NCI-H146 (cell line): ENCODE measurements at places on chromosomes 5 and 9.

DNA sequence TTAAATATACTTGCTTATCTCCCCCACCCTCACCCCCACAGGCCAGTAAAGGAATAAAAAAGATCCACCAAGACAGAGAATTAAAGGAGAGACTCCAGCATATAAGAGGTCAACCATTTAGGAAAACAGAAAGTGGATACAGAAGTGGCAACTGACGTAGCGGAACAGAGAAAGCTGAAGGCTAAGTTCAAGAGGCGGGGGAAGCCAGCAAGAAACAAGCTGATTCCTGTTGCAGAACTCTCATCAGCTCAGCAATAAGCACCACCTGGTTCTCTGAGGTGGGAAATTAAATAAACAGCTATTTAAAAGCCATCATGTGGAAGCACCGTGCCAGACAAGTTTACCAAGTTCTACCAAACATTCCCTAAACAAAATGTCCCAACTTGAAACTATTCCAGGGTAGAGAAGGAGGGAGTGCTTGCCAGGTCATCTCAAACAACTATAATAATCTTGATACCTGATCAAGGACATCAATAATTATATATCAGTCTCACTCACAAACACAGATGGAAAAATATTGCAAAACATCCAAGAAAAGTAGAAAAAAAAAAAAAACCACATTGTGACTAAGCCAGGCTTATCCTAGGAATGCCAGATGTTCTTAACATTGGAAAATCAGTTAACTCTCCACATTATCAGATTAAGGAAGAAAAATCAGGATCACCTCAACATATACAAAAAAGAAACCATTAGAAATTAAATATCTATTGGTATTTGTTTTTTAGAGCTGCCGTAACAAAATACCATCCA lies 7.3 kb upstream of the ARL15 start:
- no peak for DNase-seq

DNA sequence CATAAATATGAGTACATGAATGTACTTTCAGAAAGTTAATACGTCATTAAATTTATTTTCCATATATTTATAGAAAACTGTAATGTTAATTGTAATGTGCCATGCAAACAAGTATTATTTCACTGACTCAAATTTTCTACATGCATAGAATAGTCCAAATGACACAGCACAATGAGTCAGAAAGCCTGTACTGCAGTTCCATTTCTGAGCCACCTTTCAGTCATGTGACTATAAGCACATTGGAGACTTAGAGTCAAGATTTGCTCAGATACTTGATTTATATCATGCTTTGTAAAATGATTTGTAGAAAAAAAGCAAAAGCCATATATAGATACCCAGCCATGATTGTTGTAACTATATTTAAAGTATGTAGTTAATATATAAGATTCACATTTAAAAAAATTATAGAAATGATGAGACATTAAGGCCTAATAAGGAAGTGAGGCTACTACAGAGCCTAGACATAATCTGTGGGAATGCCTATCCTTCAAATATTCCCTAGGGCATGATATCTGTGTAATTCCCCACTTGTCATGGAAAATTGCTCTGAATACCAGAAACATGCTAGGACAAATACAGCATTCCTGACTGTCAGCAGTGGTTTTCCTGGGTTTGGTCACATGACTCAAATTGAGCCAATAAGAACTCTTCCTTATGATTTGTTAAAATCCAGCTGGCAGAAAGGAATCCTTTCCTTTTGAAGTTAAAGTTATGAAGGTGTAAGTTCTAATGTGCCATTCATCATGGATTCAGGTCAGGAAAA lies 50.0 kb downstream of the PTPRD start:
- no peak for DNase-seq

GRCh38 chr5:43425983-43426382 lies 13.8 kb upstream of the CCL28 start:
- no peak for DNase-seq

GRCh38 chr9:98185611-98186171 lies 6.7 kb downstream of the CORO2A start:
- DNase-seq, result no peak

DNA sequence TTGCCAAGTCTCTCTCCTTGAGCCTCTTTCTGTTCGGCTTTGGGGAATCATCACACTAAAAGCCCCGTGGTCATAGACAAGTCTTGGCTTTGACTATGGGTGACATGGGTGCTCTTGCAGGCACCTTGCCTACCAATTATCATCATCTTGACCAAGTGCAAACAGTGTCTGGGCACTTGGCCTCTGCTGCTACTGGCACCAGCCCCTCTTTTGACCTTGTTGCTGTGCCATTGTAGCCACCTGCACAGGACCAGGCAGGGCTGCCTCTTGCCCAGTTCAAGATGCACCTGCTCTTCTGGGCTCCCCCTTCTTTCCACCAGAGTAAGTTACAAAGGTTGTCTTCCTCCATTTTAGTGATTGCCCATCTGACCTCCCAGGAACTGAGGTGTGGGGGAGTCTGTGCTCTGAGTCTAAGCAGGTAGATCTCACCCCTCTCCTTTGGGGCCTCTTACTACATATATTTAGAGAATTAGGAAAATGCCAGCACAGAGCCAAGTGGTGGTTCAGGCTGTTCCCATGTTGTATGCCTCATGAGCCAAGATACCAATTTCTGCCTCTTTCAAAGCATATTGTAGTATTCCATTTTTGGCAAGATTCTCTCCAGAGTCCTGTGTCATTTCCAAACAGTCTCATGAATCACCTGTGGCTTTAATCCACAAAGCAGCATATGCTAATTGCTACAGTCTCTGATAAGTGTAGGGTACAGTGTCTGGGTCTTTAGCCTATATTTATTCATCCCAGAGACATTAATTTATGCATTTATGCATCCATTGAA lies 142.9 kb upstream of the DAP start:
- DNase-seq, result no peak

GRCh38 chr9:2180154-2180553 lies 165.0 kb downstream of the SMARCA2 start:
- DNase-seq, result peak; percentile 54

DNA sequence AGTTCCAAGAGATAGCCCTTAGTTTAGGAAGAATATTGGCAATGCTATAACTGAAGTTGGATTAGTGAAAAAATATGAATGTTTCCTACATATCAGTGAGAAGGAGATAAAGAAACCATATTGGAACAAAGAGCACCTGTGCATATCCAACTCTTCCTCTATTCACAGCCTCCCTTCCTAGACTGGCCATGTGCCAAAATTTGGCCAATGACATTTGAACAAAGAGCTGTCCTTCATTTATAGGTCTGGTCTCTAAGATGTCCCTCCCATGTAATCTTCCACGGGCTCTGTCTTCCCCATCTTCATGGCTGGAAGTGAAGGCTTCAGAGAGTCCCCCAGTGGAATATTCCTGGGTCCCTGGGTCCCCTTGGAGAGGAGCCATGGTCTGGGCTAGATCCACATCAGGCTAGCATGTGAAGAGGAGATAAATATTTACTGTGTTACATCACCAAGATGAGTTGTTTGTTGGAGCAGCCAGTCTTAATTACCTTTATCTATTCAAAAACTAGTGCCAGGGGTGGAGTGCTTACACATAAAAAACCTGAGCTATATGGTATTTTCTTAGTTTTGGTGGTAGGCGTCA lies 190.0 kb upstream of the S1PR3 start:
- DNase-seq, result no peak

DNA sequence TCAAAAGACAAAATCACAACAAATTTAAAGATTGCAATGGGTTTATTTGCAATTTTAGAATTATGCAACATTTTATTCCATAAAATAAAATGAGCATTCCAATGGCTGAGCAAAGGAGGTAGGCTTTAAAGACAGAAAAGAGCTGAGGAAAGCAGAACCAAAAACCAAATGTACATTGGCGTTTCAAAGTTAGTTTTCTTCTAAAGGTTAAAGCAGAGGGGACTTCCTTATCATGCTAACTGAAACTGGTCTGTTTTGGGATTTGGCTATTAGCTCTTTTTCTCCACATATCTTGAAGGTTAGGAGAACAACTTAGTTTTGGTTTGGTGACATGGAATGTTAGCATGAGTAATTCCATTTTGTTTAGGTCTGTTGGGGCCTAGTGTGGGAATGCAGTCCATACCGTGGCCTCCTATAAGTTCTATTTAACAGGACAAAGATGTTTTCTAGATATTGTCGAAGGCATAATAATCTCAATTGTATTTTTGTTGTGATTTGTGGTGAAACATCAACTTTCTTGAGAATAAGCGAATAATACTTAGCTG lies 20.3 kb downstream of the DCP2 start:
- no peak for DNase-seq

- no peak for DNase-seq
Observed at GRCh38 chr9:14396171-14396570, 82.2 kb upstream of the NFIB start.

DNA sequence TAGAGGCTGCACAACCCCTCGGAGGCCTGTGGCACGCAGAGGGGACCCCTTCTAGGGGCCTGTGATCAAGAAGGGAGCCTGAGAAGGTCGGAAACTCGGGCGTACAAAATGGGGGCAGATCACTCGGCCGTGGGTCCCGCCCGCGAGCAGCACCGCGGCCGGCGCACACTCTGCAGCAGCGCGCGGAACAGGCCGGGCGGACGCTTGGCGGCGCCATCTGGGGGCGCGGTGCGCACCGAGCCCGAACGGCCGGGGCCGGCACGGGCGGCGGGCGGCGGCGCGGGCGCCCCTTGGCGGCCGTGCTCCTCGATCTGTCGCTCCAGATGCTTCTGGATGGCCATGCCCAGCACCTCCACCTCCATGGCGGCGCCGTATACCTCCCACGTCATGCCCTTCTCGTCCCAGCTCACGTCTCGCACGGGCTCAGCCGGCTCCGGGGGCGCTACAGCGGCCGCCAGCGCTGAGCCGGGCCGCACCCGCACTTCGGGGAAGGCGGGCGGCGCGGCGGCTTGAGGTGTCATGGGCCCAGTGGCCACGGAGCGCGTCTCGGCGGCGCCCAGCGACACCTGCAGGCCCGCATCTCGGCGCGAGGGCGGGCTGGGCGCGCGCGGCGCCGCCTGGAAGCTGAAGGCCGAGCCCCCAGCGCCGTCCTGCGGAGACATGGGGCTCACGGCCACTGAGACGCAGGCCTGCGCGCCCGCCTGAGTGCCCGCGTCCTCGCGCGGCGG lies 13.1 kb downstream of the GPRIN1 start:
- no peak for DNase-seq

GRCh38 chr5:132283423-132284043 lies 10.7 kb upstream of the SLC22A4 start:
- no peak for DNase-seq

DNA sequence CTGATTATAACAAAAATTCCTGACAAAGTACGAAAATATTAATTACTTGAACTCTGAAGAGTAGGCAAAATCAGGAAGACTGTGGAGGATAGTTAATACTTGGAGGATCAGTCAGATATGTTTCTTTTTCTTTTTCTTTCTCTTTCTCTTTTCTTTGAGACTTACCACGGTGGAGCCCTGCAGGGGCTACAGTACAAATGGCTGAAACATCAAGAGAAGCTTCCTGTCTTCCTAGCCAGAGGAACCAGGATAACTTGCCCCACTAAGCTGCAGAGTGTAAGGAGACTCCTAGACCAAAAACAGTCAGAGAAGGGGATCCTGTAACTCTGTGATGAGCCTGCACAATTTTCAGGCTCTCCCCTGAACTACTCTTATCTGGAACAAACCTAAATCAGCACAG lies 324.6 kb upstream of the TYRP1 start:
- no peak for DNase-seq

- no peak for DNase-seq
Observed at GRCh38 chr9:134268747-134269146, 57.5 kb upstream of the RXRA start.

GRCh38 chr9:116720111-116720510 lies 33.0 kb downstream of the TRIM32 start:
- DNase-seq, result no peak

DNA sequence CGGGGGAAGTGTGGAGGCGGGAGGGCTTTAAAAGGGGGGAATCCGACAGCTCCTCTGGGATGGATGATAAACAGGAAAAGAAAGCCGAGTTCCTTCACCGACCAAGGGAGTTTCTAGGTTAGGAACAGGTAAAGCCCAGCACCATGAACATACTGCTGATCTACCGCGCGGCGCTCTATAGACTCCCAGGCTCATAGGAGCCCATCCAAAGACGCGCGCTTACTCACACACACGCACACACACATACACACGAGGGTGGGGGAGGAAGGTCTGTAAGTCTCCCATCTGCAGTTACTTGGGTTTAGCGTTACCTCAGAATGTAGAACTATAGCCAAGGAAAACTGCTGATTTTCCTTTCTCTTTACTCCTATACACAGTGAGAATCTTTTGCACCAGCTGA lies 2.6 kb upstream of the GABRB2 start:
- no peak for DNase-seq
